ENCODE measurements at places on chromosomes 6 and 20. TPM values are rescaled to one million over a fixed set of nuclear protein-coding genes. Genes with fewer than 3 reads are reported as not detected.

Gene SLC22A1
- total RNA-seq = not detected

Gene PDCD2
- total RNA-seq = 49.0 TPM

Gene ASCC3
- total RNA-seq = 37.7 TPM

Gene NOX3
- total RNA-seq = not detected

Gene MLN
- not detected for total RNA-seq

Gene PLCB4
- 2.2 TPM for total RNA-seq

Gene SLC17A1
- not detected for total RNA-seq

Gene BTNL2
- total RNA-seq = not detected

Gene BPIFB2
- total RNA-seq = not detected

Gene SFTA2
- not detected for total RNA-seq

Gene FAM83B
- total RNA-seq = not detected

Gene AIF1
- not detected for total RNA-seq

Gene UBE2V1
- total RNA-seq = 26.2 TPM

Gene RBBP9
- total RNA-seq = 8.3 TPM

Gene MANEA
- 5.7 TPM for total RNA-seq

Gene TGM6
- not detected for total RNA-seq

Gene PBOV1
- not detected for total RNA-seq

Gene BACH2
- total RNA-seq = 2.8 TPM

Data from lung microvascular endothelial cell (primary cell).